Skin of body (tissue), 3 donors: ENCODE measurements at places on chromosomes 6 and 20. TPM values are rescaled to one million over a fixed set of nuclear protein-coding genes. Genes with fewer than 3 reads are reported as not detected.

DNA sequence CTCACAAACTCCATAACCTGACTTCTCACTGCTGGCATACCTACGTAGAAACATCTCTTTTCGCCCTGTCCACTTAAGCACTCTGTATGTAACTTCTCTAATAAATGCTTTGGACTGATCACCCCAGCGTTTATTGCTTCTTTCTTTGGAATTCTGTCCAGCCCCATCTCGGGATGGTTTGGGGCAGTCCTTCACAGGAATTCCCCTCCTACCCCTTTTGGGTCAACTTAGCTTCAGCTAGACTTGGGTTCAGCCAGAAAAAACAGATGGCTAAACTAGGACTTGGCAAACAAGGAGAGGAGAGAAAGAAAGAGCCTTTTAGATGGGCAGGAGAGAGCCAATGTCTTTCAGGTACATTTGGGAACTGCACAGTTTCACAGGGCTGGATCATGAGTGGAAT lies 3.9 kb upstream of the LTV1 start:
- DNase-seq, result no peak

DNA sequence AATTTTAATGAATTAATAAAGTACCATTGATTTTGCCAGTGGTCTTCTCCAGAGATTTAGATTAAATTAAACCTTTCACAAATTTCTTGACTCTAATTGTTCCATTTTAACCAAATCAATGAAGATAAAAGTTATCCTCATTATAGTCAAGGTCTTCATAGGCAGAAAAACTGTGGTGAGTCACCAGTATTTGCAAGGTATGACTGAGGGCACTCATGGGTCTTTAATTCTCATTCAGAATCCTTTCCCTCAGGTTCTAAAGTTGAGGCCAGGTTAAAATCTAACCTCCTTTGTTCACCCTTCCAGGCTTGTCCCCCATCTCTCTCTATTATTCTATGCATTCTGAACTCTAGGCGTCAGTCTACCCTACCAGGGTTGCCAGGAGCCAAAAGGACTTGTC lies 93.9 kb downstream of the JAG1 start:
- DNase-seq, result no peak

GRCh38 chr20:50121858-50122271 lies 8.9 kb upstream of the UBE2V1 start:
- no peak for DNase-seq

GRCh38 chr20:63706027-63706695 lies 1.6 kb downstream of the ARFRP1 start:
- DNase-seq, result no peak

- no peak for DNase-seq
Observed at GRCh38 chr6:121302882-121303281, 31.4 kb downstream of the TBC1D32 start.

DNA sequence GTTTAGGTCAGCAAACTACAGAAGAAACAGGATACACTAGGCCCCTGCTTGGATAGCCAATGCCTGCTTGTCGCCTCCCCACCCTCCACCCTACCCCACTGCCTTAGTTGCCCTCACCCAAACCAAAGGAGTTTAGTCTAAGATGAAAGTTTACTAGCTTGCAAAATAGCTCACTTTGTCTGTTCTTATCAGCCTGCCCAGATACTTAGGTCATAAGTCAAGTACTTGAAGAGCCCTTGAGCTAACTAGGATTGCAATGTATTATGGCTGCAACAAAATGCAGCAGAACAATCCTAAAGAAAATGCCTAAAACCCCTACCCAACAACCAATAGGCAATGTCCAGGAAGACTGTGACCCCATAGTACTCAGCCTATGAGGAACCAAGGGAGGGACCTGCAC lies 7.3 kb upstream of the ENTPD6 start:
- no peak for DNase-seq

- DNase-seq, result no peak
Observed at GRCh38 chr6:136775548-136775947, 16.7 kb downstream of the MAP3K5 start.

DNA sequence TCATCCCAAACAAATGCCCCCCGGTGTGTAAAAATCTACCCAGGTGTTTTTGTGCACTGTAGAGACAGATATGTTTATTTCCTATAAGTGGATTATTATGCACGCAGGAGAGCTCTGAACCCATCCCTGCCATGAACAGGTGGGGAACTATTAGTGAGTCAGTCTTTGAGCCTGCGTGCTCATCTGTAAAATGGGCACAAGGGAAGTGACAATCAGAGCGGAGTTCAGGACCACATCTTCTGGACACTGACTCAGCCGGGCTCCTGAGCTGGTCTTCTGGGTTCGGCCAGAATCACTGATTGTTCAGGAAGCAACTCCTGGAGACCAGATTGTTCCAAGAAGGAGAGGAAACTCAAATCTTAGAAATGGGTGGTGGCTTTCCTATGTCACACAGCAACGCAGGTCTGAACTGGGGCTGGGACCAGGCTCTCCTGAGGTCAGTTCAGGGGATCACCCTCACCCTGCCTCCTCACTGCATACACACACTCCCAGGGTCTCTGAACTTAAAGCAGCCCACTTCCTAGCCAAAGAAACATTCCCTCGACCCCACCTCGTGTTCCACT lies 27.3 kb upstream of the TGM2 start:
- DNase-seq, result no peak

The SLC22A7 gene
- total RNA-seq, result not detected

The AKAP7 gene
- total RNA-seq, result 19.9 TPM

The TDRD6 gene
- total RNA-seq, result 0.20 TPM

The THBS2 gene
- total RNA-seq, result 393 TPM

The ZNF165 gene
- 1.3 TPM for total RNA-seq

The VSTM2L gene
- total RNA-seq, result 4.1 TPM
